ENCODE measurements at places on chromosomes 11 and 22. TPM values are rescaled to one million over a fixed set of nuclear protein-coding genes. Genes with fewer than 3 reads are reported as not detected.

CALCB gene
- total RNA-seq, result 0.50 TPM

MUC5B gene
- total RNA-seq, result not detected

DNA sequence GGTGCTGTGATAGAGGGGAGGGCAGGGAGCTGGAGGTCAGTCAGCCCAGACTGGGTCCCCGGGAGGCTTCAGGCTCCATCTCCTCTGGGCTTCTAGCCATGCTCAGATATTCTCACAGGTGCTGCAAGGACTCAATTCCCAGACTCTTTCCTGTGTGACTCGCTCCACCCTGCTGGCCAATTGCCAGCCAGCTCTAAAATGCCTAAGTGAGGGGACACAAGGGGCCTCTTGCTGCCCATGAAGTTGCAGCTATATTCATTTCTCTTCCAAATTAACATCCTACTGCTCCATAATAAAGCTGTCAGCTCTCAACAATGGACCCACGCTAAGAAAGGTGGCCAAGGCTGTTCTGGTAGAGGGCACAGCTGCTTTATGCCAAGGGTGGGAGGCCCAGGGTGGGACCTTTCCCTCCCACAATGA is 101.5 kb downstream of the PLEKHA7 start:
- no peaks in the 10 kb centered on the region for H3K36me3 ChIP-seq
- DNase-seq, result no peak

DNA sequence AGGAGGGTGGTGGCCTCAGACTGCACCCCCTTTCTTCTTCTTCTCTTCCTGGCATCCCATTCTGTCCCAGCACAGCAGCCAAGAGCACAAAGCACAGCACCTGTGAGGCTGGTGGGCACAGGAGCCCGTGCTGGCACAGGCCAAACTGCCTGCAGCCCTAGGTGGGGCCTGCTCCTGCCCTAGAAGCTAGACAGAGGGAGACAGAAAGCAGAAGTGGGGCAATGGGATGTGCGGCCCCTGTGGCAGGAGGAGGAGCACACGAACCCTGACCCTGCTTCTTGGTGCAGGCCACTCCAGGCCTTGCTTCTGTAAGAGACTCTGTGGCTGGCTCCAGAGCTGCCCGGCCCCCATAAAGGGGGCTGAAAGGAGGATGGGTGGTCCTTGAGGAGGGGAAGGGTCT is 3.9 kb upstream of the PTS start:
- H3K27me3 ChIP-seq, result no peaks in the 10 kb centered on the region
- peaks cover 7% of the 10 kb centered on the region for H3K4me1 ChIP-seq
- H3K36me3 ChIP-seq, result no peaks in the 10 kb centered on the region

DNA sequence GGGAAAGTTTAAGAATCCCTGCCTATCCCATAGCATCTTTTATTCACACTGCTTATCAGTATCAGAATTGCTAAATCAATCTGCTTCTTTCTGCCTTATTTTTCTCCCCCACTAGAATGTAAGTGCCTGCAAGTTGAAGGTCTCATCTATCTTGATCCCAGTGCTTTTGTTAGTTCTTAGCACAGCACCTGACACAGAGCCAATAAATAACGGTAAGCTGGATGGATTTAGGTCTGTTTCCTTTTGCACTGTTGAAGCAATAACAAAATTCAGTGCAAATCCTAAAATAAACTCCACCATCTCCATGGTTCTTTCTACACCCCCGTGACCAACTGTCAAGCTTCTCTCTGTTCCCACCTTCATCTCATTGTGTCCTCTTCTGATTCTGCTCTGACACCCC is 36.7 kb upstream of the CD44 start:
- no peak overlapping the region for H3K27ac ChIP-seq
- H3K4me3 ChIP-seq, result no peak overlapping the region
- H3K4me1 ChIP-seq, result peaks cover 13% of the 10 kb centered on the region
- H3K27me3 ChIP-seq, result no peaks in the 10 kb centered on the region
- no peaks in the 10 kb centered on the region for H3K36me3 ChIP-seq
- no peak for DNase-seq
